ENCODE measurements at places on chromosomes 16 and 17.

GRCh38 chr17:2111691-2112090, 56.8 kb downstream of the HIC1 start:
- no peak for DNase-seq

DNA sequence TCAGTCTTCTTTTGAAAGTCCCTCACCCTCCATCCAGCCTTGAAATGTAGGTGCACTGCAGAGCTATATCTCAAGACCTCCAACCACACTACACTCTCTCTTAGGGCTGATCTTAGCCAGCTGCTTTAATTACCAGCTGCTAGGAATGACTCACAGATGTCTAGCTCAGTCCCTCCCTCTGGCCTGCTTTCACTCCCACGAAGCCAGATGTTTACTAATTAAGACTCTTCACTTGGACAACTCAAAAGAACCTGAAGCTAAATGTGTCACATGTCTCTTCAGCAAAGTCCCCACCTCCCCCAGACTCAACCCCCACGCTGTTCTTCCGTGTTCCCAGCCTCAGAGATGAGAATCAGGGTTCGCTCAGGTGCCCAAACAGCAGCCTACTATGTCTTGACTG, 2.6 kb downstream of the GTF3C1 start:
- DNase-seq = no peak

DNA sequence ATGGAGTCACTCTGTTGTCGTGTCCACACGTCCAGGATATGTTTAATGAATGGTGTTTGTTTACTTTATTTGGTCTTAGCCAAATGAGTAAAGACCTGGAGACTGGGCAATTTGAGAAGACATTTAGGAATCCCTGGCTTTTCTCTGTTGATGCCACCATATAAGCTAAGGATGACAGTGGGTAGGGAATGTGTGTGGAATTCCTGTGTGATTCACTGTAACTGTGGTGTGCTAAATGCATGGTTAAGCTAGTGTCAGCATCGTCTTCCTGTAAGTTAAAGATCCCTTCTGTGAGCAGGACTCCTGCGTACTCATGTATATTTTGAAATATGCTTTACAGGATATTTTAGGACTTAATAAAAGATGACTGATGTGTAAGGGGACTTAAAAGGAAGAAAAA, 26.4 kb downstream of the GOSR1 start:
- DNase-seq = no peak

DNA sequence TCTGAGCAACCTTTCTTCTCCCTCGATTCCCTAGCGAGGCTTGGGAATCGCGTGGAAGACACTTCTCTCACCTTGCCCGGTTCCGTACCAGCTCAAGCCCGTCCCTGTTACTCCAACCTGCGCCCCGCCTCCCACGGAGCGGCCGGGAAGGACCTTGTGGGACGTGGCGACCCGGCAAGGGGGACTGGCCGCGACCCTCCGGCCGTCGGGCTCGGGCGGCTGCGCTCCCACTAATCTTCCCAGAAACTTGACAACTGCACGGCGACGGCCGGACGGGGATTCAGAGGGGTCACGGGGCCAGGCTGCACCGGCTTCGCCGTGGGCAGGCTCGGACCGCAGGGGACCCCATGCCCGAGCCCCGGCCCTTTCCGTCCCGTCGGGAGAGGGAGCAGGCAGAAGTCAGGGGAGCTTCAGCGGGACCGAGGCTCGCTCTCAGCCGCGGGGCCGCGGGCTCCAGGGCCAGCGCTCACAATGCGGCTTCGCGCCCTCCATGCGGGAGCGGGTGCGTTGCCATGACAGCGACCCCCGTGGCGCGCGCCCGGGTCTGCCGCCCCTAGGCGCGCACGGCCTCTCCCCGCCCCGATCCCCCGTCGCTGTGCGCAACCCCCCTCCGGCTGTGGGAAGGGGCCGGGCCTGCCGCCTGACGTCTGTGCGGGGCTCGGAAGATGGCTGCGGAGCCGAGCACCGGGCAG, at the start of gene SGSM2:
Gene SGSM2, plus strand, starts transcription at position 650 of the 692 bp plus-strand sequence. CDS start 188 bp downstream, outside the sequence.
- DNase-seq = peak; percentile 23

GRCh38 chr16:35195173-35195863, 1735.9 kb downstream of the TP53TG3F start:
- no peak for DNase-seq

- no peak for DNase-seq
These were observed 36.1 kb upstream of the CAPN15 start for GRCh38 chr16:491220-491919.

- no peak for DNase-seq
These were observed 7.7 kb downstream of the ZBTB4 start for GRCh38 chr17:7471729-7472128.

DNA sequence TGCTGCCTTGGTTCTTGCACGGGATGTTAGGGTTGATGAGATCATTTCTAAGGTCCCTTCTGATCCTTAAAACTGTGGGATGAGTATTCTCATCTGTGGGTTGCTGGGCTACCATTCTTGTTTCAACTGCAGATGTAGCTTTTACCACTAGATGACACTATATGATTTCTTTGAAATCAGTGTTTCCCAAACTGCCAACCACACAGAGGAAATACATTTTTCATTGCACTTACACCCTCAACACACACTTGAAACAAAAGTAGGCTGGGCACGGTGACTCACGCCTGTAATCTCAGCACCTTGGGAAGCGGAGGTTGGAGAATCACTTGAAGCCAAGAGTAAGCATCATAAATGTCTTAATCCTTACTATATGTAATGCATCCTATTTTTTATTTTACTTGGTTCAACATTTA, 15.3 kb downstream of the LCMT1 start:
- no peak for DNase-seq

GRCh38 chr17:70017112-70017511, 57.9 kb upstream of the KCNJ16 start:
- DNase-seq = no peak

GRCh38 chr16:73037331-73037745, 10.6 kb downstream of the ZFHX3 start:
- DNase-seq = no peak

GRCh38 chr17:4199818-4200402, 56.9 kb downstream of the CYB5D2 start:
- no peak for DNase-seq

DNA sequence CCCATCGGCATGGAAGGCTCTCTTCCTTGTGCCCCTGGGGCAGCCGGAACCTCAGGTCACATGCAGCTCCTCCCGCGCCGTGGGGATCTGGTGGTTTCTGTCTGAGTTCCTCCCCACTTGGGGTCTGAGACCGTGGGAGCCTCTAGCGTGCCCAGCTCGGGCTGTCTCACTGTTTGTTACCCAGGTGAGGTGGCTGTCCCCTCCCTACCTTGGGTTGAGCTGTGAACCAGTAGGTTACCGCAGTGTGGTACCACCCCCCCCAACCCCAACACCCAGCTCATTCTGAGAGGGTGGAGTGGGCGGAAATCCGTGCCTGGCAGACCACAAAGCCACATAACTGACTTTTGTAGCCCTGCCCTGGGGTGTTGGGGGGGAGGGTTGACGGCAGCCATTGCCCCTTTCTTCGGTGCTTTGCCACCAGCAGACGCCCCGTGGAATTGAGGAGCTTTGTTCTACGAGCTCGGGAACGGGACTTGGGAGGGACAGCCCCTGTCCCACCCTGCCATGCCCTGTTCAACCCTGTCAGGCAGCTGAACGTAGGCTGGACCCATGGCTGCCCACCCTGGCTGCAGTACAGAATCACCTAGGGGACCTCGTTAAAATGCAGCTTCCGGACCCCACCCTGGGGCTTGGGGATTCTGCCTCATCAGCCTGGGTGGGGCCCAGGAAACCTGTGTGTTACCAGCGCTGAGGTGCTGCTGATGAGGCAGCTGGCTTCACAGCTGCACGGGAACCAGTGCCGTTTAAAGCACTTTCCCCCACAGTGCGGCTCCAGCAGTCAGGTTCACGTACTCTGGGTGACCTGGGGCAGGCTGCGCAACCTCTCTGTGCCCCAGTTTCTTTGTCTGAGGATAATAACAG, 18.5 kb downstream of the RAP1GAP2 start:
- peak; percentile 66 for DNase-seq

DNA sequence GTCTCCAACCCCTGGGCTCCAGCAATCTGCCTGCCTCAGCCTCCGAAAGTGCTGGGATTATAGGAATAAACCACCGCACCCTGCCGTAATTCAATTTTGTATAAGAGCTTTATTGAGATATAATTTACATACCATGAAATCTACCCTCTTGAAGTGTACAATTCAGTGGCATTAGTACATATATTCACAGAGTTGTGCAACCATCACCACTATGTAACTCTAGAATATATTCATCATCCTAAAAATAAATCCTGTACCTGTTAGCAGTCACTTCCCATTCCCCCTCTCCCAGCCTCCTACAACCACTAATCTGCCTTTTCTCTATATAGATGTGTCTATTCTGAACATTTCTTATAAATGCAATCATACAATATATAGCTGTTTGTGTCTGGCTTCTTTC, 26.1 kb downstream of the TOM1L2 start:
- no peak for DNase-seq

- no peak for DNase-seq
These were observed 19.3 kb upstream of the MTMR4 start for GRCh38 chr17:58533616-58534188.

- DNase-seq = no peak
These were observed 59.2 kb downstream of the CNGB1 start for GRCh38 chr16:57911743-57912142.

- no peak for DNase-seq
These were observed 1.8 kb upstream of the JMJD8 start for GRCh38 chr16:685967-686366.

DNA sequence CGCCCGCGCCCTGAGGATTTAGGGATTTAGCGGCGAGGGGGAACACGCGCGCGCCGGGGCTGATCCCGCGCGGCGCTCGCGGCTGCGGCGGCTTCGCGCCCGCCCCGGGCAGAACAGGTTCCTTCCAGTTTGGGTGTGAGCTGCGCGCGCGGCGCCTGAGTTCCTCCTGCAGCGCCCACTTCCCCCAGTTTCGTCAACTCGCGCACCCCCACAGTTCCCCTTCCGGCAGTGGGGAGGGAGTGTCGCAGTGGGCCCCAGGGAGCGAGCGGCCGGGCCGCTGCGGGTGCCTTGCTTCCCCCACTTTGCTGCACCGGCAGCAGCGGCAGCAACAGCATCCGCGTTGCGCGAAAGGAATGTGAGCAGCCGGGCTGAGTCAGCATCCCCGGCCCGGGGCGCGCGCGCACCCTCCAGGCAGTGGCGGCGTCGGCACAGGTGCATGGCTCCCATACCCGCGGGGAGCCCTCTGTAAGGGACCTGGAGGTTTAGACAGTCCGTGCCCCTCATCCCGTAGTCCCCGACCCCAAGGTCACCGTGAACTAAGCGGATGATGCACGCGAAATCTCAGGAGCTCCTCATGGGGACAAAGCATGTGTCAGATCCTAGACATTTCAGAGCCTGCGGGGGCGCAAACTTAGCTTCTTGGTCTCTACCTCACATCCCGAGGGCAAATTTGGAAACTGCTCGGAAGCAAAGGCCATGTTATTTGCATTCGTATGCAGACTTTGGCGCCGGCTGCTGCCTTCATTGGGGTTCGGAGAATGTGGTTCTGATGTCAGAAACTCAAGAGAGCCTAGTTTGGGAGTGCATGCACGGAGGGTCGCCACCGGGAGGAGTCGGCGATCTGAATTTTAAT, 767 bp downstream of the ARSG start:
- DNase-seq = peak; percentile 81

GRCh38 chr17:63695889-63696288, 4.0 kb downstream of the LIMD2 start:
- no peak for DNase-seq

- DNase-seq = no peak
These were observed 88.5 kb downstream of the CLEC16A start for GRCh38 chr16:11032922-11033291.

DNA sequence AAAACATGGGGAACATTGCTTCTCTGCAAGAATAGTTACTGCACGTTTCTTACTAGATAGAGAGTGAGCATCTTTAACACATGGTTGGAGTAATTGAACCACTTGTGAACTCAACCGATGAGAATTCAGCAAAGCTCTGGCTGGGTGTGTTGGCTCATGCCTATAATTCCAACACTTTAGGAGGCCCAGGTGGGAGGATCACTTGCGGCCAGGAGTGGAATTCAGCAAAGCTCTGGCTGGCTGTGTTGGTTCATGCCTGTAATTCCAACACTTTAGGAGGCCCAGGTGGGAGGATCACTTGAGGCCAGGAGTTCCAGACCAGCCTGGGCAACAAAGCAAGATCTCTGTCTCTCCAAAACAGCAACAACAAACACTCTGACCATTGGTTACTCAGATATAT, 865.9 kb downstream of the KCNJ2 start:
- no peak for DNase-seq

- DNase-seq = no peak
These were observed 20.8 kb upstream of the NXPH3 start for GRCh38 chr17:49554694-49555494.
